ENCODE measurements at places on chromosomes 2 and 18.

DNA sequence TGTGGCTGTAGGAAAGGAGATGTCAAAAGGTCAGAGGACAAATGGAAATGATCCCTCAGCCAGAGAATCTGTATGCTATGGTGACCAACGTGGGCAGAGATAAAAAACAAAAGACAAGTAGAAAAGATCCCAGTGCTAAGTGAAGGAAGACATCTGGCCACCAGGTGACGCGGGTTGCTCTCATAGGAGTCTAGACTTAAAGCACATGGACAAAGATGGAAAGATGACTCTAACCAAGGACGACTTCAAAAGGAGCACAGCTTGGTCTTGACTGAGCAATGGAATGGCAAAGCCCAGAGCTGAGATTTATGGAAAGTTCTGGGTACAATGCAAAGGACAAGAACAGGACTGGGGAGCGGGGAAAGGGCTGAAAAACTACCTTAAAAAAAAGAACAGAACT lies 96.8 kb downstream of the CLIP4 start:
- no peak for DNase-seq

DNA sequence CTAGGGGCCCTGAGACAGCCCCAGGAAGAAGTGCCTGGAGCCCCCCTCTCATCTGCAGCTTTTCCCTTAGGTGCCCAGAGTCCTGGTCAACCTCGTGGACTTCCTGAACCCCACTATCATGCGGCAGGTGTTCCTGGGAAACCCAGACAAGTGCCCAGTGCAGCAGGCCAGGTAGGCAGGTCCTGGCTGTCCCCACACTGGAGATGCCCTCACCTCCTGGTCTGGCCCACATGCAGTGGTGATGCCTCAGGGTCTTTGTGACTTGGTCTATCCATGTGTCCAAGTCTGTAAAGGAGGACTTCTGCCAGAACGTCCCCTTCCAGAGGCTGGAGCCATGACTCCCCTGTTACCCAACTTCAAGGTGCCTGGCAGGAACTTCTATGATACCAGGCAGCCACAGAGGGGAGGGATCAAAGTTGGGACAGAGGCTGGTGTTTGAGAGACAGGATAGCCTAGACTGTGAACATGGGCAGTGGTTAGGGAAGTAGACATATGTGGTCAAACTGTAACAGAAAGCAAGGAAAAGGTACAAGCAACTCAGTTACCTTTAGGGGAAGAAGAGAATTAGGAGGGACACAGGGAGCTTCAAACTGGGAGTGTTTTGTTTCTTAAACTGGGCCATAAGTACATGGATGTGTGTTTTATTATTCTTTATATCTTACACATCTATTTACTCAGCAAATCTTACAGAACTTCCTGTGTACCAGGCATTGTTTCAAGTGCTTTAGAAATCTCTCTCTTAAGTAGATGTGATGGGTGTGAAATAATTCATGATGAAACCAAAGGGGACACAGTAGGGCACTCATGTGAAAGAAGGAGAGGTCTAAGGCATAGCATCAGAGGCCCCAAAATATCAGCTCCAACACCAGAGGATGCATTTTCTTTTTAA lies 107.1 kb downstream of the PLB1 start:
- no peak for DNase-seq

GRCh38 chr2:36701918-36702317 lies 5.4 kb downstream of the VIT start:
- no peak for DNase-seq

DNA sequence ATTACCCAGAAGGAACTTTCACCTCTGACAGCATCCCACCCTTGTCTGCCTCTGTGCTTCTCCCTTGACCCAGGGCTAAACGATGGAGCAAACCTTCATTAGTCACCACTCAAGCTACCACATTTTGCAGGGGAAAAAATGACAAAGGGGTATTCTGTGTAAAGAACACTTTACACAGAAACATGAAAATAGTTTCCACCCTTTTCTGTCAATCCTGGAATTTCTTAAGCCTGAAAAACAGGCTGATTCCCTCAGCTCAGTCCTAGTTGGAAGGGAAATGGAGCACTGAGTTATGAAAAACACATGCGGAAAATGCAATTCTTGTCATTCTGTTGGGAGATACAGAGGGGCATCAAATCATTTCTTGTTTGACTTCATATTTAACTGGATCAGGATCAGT lies 175.0 kb upstream of the HNRNPA3 start:
- DNase-seq, result no peak

- DNase-seq, result no peak
These were observed 460.5 kb downstream of the TGIF1 start for GRCh38 chr18:3910512-3910911.

GRCh38 chr2:66275984-66276383 lies 158.9 kb upstream of the MEIS1 start:
- no peak for DNase-seq

DNA sequence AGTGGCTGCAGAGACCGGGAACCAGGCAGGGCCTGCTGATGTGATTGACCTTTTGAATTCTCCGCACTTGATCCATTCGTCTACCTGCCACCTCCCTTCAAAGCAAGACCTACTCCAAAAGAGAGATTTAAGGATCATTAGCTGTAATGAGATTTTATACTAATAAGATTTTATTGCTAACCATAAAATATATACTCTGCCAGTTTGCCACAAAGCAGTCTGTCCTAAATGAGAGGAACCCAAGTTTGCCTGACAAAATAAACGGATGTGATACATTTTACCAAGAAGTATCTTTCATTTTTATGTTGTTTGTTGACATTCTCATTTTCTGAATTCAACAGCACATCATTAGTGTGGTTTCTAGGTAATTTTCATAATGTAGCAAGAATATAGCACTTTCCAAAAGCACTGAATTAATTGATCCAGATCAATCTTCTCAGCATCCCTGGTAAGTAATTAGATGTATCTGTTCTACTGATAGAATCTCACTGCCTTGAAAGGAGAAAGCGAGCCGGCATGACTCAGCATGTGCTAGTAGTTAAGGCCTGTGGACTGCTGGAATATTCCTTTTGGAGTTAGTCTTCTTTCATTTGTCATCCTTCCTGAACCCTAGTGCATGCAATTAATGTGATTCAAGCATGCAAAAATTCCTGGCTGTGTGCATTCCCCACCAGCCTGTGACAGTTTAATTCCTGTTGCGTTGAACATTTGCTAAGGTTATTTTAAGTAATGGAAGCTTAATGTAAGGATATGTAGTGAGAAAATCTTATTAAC lies 128.5 kb downstream of the ARL6IP6 start:
- no peak for DNase-seq

DNA sequence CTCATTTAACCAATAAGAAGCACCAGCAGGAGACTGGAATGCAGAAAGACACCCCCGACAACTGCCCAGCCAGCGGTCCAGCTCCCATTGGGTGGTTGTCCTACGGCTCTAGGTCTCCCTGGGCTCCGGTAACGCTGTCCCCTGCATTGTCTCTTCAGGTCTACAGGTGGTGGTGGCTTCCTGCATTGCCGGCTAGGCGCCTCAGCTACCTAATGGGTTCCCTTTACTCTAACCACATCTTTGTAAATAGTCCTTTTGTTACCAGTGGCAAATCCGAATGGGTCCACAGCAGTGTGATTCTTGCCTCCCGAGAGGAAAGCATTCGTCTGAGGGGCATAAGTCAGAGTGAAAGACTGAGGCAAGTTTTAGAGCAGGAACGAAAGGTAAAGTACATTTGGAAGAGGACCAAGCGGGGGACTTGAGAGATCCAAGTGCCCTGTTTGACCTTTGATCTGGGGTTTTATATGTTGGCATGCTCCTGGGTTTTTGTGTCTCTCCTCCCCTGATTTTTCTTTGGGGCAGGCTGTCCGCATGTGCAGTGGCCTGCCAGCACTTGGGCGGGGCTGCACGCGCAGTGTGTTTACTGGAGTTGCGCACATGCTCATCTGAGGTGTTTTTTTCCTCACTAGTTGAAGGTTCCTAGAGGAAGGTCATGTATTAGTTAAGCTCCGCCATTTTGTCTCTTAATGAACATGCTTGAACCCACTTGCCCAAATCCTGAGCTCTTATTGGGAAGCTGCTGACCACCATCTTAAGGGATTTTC lies 11.0 kb downstream of the FABP1 start:
- no peak for DNase-seq

GRCh38 chr18:69885841-69886531 lies 61.7 kb downstream of the CD226 start:
- no peak for DNase-seq

DNA sequence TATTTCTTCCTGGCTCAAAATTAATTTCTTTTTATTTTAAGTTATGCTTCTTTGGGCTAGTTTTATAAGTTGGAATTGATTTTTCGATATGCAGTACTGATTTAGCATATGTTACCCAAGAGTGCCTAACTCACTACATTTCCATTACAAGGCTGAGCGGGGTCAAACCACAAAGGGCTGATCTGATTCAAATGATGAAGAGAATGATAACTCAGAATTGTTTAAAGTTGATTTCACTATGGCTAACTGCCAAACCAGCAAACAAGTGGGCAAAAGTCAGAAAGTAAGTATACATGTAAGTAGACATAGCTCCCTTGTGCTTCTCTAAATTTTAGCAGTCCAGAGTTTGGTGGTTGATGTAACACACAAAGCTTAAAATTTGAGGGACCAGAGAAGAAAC lies 35.6 kb downstream of the RAD51AP2 start:
- no peak for DNase-seq

DNA sequence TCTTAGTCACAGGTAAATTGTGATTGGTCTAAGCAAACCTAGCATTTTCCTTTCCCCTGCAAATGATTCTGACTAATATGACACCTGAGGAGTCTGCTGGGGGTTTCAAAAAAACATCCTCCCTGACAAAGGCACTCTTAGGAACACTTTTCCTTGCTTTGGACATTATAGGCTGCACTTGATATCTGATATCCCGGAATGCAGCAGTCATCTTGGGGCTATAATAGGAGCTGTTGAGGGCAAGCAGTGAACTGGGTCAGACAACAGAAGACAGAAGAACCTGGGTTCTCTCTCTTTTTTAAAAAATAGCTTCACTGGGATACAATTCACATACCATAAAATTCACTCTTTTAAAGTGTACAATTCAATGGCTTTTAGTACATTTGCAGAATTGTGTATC lies 229.3 kb downstream of the RAB3GAP1 start:
- no peak for DNase-seq

DNA sequence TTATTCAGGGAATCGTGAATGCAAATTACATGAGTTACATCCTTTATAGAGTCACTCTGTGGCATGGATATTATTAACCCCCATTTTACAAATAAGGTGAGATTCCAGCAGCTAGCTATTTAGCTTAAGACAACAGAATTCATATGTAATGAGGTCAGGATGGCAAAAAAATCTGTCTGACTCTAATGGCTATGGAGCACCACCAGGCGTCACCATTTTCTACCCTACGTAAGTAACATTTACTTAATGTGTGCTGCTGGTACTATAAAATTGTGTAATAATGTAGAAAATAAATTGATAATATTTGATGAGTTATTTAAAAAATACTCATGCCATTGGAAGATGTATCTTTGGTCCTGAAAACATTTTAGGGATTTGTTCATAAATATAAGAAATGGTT lies 2040.1 kb upstream of the LRRTM1 start:
- DNase-seq, result no peak

- DNase-seq, result no peak
These were observed 17.2 kb downstream of the B4GALT6 start for GRCh38 chr18:31667185-31667584.

GRCh38 chr2:111986116-111986900 lies 68.8 kb upstream of the TMEM87B start:
- DNase-seq, result no peak

DNA sequence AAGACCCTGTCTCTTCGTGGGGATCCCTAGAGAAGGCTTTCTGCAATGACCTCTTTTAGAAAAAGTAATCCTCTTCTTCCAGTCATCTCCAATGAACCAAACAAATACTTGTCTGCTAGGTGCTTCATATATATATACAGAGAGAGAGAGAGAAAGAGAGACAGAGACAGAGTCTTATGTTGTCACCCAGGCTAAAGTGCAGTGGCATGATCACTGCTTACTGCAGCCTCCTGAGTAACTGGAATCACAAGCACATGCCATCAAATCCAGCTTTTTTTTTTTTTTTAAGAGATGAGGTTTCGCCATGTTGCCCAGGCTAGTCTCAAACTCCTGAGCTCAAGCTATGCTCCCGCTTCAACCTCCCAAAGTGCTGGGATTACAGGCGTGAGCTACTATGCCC lies 18.6 kb upstream of the PKDCC start:
- DNase-seq, result no peak

DNA sequence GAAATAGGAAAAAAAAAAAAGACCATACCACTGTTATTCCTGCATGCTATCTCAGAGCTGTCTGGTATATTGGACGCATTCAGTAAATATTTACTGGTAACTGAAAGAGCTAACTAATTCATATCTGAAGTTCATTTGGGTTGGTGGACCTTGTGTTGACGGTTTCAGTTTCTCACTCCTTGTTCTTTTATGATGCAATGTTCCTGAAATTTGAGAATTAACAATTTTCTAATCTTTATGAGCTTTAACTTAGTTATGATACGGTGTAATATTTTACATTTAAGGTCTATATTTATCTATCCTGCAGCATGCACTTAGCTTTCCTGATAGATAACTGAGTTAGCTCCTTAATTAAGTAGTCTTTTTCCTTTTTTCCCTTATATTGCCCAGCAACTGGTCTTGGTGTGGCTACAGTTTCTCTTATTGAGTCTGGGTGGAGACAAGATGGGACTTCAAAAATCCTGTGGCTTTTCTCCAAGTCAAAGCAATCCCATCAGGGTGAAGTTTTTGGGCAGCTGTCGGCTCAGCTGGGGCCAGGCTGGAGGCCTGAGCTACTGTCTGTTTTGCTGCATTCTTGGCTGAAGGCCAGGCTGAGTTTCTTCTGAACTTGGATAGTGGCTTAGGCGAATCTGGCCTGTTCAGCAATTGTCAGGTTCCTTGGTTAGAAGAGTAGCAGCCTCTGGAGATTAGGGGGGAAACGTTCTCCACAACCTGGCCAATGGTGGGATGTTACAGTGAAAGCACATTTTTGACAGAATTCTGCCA lies 78.4 kb upstream of the MEX3C start:
- no peak for DNase-seq

- DNase-seq, result no peak
These were observed 43.6 kb downstream of the ODC1 start for GRCh38 chr2:10404324-10405143.

DNA sequence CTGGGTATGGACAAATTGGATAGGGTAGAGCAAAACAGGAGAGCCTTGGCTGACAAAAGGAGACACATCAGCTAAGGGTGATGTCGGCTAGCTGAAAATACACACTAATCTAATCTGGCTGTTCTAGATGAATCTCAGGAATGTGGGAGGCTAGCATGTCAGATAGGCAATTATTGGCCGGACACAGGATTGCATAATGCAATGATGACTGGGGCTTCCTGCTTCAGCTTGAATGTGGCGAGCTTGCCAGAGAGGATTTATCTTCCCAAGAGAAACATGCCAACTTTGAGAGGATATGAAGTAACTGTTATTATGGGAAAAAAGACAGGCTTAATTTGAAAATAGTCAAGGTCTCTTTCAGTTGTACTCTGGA lies 102.4 kb downstream of the TRIB2 start:
- DNase-seq, result no peak

DNA sequence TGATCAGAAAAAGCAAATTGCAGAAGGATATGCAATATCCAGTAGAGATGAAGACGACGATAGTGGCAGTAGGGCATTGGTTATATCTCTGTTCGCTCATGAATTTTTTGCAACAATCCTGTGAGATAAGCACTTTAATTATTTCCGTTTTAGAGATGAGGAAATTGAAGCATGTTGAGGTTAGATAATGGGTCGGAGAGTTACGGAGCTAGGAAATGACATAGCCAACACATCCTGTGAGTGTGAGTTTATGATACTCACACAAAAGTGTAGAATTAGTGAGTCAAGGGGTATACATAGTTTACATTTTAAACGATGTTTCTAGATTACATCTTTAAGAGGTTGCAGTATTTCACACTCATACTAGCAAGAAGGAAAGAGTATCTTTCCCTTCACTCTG lies 123.1 kb upstream of the ARL4C start:
- DNase-seq, result no peak

Measured in caudate nucleus (tissue), 63 donors.